ENCODE measurements at places on chromosomes 6 and 20.

DNA sequence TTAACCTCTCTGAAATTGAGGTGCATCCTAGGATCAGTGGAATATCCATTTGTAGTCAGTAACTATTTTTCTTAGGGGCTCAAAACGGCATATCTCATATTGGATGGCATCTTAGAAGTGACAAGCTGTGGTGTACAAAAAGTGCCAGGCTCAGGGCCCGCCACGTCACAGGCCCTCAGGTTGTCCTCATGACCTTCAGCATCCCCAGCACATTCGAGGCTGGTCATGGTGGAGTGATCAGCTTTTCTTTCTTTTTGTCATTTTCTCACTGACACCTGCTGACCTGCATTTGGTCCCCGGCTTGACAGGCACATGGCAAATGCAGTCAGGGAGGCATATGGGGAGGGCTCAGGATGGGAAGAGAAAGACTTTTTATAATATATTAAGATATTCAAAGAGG is 7.1 kb upstream of the E2F1 start:
- no peak for DNase-seq

DNA sequence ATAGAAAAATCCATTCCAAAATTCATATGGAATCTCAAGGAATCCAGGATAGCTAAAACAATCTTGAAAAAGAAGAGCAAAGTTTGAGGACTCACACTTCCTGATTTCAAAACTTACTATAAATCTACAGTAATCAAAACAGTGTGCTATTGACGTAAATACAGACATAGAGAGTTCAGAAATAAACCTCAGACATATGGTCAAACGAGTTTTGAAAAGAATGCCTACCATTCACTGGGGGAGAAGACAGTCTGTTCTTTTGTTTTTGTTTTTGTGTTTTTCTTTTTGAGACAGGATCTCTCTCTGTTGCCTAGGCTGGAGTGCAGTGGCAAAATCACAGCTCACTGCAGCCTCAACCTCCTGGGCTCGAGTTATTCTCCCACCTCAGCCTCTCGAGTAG is 25.3 kb upstream of the PROKR2 start:
- DNase-seq, result no peak

DNA sequence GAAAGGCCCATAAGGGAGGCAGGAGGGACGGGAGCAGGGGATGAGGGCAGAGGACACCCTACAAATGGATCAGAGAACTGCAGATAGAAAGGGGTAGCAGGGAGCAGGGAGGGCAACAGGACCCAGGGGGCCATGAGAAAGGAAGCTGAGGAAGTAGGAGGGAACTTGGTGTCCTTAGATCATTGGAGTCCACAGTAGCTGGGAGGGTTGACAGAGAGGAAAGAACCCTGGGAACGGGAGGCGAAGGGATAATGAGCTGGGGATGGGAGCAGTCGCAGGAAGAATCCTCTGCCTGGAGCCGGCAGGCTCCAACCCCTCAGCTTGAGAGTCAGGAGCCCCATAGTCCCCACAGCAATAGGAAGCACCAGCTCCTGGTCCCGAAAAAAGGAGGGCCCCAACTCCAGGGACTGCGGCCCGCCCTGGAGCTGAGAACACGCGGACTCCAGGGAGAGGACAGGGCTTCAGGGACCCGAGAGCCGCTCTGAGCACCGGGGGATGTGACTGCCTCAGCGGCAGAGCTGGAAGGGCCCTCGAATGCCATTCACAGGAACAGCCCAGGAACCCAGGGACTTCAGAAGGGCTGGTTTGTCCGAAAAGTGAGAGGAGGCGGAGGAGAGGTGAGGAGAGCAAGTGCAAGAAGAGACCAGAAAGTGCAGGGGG is 32.7 kb downstream of the HLA-A start:
- DNase-seq, result no peak

GRCh38 chr6:170383466-170384035 is 77.0 kb downstream of the FAM120B start:
- no peak for DNase-seq

DNA sequence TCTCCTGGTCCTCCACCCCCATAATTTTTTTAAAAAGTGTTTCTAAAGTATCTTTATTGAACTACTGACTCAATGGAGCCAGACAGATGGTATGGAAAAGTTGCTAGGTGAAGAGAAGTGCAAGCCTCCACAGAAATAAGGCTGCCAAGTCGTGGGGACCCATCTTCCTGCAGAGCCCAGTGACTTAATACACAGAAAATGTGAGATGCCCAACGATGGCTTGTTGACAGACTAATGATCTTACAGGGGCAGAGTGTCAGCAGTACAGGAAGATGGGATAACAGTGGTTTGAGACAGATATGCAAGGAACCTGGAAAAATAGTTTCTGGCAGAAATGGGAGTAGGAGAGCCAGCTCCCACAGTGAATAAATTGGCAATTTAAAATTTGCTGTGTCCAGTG is 43.3 kb downstream of the FYN start:
- no peak for DNase-seq

DNA sequence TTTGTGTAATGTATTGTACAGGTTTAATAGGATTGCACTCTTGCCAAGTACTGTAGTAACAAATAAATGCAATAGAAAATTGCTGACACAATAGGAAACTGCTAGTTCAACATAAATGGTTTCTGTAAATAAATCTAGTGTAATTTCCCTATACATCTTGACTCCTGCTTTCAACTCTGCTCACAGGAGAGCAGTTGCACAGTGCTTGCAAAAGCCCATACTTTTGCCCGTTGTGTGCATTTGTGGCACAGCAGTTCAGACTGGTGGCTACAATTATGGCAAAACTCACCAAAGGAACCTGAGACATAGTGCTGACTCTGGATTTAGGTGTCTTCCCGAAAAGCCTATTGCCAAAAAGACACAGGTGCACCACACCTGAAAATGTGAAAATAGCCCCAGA is 953.3 kb upstream of the SLC35B3 start:
- DNase-seq, result no peak

GRCh38 chr6:41707565-41708200 is 27.7 kb downstream of the TFEB start:
- peak; percentile 35 for DNase-seq

GRCh38 chr6:98835149-98836024 is 1.0 kb downstream of the POU3F2 start:
- DNase-seq, result no peak

- DNase-seq, result no peak
Observed at GRCh38 chr20:23337312-23337711, 13.3 kb upstream of the NXT1 start.

All from CD4-positive, alpha-beta T cell treated with Interleukin-15 for 4 hours (primary cell).